CD4-positive, alpha-beta T cell treated with Interleukin-4 for 1 hour (primary cell): ENCODE measurements at places on chromosomes 12 and 14.

- DNase-seq, result no peak
Measured at GRCh38 chr12:119200601-119201000, 21.9 kb downstream of the HSPB8 start.

- DNase-seq, result no peak
Measured at GRCh38 chr12:27578689-27579372, 54.8 kb downstream of the PPFIBP1 start.

DNA sequence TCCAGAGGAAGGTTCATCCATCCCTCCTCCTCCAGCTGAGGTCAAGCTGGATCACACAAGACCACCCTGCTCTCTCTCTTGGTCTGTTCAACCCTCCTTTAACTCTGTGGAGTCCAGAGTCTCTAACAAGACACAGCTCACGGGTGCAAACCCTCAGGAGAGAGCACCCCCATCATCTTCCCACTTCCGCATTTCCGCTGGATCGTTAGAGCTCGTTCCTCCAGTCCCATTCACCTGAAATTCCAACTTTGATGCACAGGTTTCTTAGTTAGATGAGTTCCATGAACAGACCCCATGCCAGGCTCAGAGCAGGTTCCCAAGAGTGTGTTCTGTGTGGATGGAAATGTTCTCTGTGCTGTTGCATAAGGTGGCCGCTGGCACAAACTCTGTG lies 44.5 kb upstream of the P2RX7 start:
- no peak for DNase-seq

GRCh38 chr14:54291491-54292191 lies 105.2 kb upstream of the CDKN3 start:
- no peak for DNase-seq
